ENCODE measurements at places on chromosomes 3 and 15. TPM values are rescaled to one million over a fixed set of nuclear protein-coding genes. Genes with fewer than 3 reads are reported as not detected.

DNA sequence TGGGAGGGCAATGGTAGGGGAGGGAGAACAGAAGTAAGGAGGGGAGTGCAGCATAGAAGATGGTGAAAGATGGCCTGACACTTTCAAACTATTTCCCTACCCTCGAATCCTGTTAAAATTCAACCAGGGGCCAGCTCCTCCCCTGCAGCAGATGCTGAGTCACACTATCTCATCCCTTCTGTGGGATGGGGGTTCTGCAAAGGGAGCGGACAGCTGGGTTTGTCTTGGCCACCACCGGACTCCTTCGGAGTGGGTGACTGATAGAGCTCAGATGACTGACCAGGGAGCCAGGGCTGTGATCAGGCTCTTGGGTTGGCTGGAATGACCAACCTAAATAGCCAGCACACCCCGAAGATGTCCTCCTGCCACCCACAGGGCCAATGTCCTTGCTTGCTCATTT lies 33.6 kb upstream of the TMCC1 start:
- no peak for DNase-seq

DNA sequence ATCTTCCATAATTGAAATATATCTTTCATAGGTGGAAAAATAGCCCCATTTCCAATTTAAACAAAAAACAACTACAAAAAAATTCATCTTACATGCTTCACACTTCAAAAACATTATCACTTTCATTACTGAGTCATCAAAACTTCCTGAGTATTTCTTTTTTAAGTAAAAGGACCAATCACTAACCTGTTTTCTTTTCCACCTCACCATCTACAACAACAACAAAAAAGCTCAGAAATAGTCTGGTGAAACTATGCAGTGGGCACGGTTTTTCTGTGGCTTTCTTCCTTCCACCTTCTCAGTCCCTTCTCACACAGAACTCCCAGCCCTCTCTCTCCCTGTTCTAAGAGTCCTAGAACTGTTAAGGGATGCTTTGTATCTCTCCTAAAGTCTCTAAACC lies 20.3 kb upstream of the TNIK start:
- DNase-seq = no peak

- DNase-seq = no peak
Measured at GRCh38 chr3:167837466-167837865, 101.9 kb downstream of the SERPINI1 start.

GRCh38 chr15:49908236-49908932 lies 210.6 kb downstream of the ATP8B4 start:
- DNase-seq = no peak

DNA sequence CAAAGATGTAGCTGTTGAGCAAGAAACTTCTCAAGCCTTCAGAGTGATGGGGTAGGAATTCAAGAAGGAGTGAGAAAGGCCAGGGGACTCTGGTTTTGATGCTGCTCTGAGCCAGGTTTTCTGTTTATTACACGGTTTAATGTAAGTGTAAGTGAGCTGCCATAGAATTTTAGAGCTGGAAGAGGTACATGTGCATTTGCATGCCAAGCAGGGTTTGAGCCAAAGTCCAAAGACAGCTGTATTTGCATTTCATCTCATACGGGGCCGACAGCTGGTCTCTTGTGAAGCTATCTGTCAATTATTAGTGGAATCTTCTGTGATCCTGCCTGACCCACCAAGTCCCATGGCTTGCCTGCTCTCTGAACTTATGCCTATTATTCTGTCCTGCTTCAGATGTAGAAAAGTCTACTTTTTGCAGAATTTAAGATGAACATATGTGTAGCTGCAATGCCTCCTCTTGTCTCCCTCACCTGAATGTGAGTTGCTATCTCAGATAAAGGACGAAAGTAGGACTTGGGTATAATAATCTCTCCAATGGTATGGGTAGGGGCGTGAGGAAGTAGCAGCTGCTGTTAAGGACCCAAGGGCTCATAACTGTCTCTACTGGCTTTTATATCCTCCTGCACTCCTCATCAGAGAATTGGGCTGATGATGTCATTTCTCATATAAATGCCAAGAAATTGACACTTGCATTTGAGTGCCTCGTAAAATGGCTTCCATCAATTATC lies 160.0 kb downstream of the SQOR start:
- no peak for DNase-seq

DNA sequence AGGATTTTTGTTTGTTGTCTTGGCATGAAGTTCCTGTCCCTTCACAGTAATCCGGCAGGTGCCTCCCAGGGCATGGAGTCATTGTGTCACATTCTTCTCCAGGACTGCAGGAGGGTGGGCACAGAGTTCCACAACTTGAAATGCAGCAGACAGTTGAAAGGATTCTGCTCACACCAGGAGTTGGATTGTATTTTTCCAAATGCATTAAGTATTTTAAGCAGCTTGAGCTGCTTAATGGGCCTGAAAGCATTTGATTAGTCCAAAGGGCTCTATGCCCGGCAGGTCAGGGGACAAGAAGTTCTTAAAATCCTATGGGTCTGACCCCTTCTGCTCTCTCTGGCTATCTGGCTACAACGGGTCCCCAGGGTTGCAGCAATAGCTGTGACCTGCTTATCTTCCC lies 92.9 kb downstream of the APBA2 start:
- DNase-seq = no peak

DNA sequence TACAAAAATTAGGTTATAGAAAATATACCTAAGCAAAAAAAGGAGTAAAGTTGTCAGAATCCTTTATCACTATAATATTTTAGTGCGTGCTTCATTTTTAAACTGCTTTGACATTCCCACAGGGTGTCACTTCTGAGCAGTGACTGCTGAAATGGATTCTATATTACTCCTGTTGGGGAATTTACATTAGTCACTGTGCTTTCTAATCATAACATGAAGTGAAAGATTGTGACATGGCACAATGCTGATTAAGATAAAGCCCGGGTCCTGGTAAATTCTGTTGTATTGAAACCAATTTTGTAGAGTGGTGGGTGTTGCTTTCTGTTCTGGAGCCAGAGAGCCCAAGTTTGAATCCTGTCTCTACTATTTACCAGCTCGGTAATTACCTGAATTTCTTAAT lies 36.4 kb upstream of the EHHADH start:
- DNase-seq = no peak

GRCh38 chr15:84949845-84950569 lies 31.6 kb upstream of the PDE8A start:
- DNase-seq = no peak

DNA sequence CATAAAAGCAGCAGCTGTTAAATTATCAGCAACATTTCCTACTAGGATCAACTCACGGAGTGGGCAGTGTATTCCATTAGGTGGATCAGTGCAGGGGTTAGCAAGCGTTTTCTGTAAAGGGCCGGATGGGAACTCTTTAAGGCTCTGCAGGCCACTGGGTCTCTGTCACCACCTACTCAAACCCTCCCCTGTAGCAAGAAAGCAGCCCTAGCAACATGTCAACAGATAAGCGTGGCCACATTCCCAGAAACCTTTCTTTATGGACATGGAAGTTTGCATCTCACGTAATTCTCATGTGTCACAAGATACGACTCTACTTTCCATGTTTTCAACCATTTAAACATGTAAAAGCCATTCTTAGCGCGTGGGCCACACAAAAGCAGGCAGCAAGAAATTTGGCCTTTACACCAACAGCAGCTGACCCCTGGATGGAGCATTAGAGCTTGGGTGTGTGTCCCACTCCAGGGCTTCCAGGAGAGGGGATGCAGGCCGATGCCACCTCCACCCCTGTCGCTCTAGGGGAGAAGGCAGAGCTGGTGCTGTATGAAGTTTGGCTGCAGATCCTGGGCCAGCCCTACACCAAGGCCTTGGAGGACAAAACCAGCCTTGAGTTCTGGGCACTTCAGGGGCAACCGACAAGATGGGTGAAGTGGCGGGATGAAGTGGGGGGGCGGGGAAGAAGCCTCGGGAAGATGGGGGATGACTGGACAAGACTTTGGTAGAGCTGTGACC lies 48.2 kb upstream of the CSPG4 start:
- DNase-seq = no peak

DNA sequence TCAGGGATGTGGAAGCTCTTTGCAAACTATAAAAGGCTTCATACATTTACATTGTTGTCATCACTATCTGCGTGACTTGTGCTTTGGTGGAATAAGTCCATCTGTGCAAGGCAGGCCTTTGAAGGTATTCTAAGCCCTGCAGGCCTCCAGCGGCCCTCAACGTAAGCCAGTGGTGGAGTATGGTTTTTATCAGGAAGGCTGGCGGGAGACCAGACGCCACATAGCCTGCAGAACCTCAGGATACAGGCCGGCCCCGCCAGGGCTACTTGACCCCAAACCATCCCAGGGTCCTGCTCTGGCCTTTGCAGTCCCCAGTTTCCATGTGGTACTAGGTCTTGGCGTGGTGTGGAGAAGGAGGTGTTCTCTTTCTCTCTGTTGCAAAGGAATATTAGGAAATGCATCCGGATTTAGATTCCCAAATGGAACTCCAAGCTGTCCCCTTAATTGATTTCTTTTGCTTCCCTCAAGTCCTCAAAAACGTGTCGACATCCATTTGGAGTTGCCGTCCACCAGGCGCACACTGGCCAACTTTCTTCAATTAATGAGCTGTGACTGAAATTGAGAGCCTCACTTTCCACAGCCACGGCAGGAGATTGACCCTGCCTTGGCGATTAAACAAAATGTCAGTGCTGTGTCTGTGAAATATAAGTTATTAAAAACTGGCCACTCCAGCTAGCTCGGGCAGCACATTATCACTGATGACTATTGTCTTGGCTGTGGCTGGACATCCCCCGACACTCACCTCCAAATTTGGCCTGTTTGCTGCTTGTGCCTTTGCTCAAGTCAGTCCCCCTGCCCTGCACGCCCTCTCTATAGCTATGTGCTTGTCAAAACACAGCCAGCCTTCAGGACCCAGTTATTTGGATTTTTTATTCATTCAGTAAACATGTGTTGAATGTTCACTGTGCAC lies 239.8 kb upstream of the TLE3 start:
- no peak for DNase-seq

DNA sequence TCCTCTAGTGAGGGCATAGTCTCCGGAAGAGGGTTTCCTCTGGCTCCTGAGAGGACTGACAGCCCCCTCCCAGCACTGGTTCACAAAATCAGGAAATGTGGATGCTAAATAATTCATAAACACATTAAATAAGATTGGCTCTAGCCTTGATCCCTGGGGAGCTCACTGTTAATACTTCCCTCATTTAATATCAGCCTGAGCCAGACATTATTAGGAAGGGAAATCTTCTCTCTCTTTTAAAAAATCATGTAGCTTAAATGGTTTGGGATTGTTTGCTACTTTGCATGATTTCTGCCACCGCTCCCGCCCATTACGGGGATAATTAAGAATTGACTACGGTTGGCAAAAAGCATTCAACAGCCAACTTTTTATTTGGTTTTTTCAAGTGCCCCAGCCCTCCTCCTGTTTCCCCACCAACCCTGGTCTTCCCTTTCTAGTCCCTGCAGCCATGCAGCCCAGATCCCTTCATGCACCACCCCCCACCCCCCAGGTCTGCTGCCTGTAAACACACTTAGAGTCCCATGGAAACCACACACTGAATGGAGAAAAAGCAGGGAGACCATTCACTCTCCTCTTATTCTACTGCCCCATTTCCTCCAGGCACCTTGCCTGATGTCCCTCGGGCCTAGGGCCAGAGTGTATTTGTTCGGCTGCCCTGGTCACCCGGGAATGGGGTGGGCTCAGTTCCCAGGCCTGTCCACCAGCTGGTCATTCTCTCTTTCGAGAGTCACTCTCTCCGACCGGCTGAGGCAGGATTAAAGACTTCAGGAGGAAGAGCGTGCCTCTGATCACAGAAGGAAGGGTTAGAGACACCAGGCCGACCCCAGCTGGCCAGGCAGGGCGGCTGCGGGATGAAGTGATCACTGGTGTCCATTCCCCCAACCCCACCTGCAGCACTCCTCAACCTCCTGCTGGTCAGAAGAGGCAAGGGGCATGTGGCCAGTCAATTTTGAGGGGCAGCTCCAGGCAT lies 45.1 kb downstream of the SEMA5B start:
- DNase-seq = no peak

- no peak for DNase-seq
Measured at GRCh38 chr3:70583682-70584081, 271.2 kb upstream of the MDFIC2 start.

DNA sequence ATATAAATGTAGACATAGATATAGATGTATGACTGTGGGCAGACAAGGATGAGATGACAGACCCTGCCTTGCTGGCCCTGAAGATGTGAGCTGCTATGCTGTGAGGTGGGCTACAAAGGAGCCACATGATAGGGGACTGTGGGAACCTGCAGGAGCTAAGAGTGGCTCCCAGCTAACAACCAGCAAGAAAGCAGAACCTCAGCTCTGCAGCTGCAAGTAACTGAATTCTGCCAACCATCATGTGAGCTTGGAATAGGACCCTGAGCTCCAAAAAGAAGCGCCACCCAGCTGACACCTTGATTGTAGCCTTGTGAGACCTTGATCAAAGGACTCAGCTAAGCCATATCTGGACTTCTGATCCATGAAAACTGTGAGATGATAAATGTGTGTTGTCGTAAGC lies 123.3 kb upstream of the GRM7 start:
- no peak for DNase-seq

DNA sequence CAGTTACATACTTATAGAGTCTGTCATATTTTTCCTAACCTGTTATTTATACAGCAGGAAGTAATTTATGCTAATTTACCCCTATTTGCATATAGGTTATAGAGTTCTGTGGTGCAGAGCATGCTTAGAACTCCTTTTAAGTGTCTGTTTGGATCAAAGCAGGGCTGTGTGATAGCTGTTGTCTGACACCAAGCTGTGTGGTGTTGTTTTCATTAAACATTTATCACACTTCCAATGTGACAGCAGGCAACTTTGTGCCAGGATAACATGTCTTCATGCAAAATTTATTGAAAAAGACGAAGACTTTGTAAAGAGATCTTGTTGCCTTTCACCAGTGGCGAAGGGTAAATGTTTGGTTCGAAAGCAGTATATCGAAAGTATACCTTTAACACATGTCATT lies 100.2 kb downstream of the RSRC1 start:
- DNase-seq = no peak

- no peak for DNase-seq
Measured at GRCh38 chr3:153809097-153809496, 312.1 kb upstream of the ARHGEF26 start.

DNA sequence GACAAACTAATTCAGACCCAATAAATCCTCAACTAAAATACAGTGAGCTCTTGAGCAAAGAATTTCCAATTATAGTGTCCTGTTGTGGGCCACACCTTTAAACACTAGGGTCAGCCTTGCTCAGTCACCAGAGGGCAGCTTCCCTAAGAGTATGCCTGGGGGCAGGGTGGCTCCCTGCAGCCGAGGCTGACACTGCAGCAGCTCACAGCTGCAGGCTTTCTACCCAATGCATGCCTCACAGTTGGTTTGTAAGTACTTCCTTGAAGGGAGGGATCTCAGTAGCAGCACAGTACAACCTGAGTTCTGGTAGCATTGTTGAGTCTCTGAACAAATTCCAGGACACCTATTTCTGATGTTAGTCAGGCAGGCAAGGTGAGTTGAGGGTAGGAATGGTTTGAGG lies 335.6 kb downstream of the TUSC7 start:
- DNase-seq = no peak

PPARG gene
- 6.2 TPM for total RNA-seq

POC1A gene
- total RNA-seq = 5.1 TPM

GUCA1C gene
- total RNA-seq = not detected

GALNT15 gene
- 0.56 TPM for total RNA-seq
